Stimulated activated CD8-positive, alpha-beta memory T cell treated with anti-CD3 and anti-CD28 coated beads, Interleukin-7, amount 100 ng/mL, for 1 hour (primary cell): ENCODE measurements at places on chromosomes 1 and 21.

DNA sequence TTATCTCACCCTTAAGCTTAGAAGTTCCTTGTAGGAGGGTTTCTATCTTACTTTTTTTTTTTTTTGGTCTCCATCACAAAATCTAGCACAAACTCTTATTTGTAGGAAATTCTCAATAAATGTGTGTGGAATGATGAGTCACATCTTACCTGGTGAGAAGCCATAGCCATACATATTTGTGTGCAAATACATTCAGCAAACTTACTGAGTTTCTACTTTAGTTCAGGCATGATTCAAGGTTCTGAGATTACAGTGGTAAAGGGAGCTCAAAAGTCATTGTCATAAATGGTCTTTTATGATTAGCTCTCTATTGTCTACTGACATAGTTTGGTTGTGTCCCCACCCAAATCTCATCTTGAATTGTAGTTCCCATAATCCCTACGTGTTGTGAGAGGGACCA is 193.1 kb upstream of the UBE2U start:
- no peak for DNase-seq

- DNase-seq, result no peak
Measured at GRCh38 chr1:184563308-184563707, 176.5 kb downstream of the C1orf21 start.

GRCh38 chr1:93344484-93344883 is 1.2 kb upstream of the DR1 start:
- no peak for DNase-seq

DNA sequence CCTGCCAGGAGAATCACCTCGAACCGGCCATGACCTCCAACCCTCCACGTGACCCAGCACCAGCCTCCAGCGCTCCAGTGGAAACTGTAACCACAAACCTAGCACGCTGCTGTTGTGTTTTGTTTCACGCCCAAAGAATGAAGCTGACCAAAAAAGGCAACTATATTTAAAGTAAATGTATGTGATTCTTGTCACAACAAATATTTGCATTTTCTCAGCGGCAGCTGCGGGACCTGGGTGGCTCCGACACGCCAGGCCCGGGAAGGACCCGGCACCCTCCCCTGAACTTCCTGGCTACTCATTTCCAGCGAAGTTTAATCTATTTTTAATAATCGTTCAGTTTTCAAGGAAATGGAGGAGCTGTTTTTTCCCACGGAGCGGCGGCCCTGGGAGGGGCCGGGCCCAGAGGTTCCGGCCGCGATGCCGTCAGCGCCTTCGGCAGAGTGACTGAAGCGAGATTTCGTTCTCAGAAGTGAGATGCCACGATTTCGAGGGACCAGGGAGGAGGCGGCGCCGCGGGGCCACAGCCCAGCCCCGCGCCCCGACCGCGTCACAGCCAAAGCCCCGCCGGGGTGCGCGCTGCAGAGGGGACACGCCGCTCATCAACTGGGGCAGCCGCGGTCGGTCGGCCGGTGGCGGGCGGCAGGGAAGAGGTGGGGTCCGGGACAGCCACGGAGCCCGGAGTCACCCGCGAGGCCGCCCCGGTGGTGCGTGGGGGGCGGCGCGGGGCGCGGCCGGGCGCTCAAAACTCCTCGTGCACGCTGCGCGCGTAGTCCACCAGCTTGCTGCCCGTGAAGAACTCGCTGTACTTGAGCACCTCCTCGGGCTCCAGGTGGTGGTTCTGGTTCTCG is 3.0 kb upstream of the TNFRSF4 start:
- no peak for DNase-seq

DNA sequence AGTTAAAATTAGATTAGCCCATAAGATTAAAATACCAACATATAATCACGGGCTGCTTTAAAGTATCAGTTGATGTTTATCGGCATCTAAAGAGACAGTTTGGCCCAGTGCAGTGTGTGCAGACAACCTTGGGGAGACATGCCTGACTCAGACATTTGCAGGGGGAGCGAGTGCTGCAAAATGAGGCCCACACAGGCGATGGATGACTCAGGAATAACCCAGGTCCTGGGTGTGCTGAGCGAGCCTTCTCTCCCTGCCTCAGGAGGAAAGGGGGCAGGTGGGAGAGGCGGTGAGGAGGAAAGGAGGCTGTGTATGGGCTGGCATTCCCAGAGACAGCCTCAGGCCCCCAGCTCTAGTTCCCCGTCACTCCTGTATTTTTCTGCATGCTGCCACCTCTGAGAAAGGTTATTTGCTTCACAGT is 9.0 kb downstream of the SLC9A1 start:
- DNase-seq, result no peak

DNA sequence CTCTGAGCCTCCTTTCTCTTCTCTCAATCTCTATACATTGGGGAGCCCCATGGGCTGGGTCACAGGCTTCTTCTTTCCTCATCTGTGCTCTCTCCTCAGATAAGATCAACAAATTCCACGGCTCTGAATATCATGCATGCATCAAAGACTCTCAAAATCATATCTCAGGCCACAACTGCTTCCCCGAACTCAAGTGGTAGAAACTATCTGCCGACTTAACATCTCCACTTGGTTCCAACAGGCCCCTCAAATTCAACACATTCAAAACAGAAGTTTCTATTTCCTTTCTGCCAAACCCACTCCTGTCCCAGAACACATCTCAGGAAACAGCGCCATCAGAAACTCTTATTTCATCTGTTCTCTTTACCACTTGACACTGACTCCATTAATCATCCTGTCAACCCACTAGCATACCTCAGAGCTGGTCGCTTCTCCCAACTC is 16.7 kb downstream of the DDX59 start:
- no peak for DNase-seq

GRCh38 chr1:227092069-227092468 is 152.0 kb downstream of the COQ8A start:
- no peak for DNase-seq

DNA sequence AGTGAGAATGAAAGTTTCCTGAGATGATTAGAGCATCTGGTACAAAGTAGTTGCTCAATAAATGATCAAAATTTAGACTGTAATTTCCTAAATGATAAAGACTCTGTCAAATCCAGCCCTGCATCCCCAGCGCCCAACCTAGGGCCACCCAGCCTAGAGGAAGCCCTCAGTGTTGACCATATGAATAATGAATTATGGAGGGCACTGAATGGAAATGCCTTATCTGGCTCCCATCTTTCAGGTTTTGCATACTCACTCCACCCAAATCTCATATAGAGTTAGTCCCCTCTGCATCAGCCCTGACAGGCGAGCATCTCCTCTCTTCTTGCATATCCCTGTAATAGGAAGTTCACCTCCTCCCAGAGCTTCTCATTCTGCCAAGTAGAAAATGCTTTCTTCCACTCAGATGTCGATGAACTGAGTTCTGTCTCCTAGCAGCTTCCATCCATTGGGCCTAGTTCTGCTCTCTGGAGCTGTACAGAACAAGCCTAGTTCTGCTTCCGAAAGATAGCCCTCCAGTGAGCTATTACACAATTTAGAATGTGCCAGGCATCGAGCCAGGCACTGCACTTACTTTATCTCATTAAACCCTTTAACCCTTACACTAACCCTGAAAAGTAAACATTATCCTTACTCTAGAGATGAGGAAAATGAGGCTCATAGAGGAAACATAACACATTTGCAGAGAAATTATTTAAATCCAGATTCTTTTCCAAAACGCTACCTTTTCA is 20.9 kb downstream of the COA7 start:
- DNase-seq, result no peak

- DNase-seq, result no peak
Measured at GRCh38 chr21:44708213-44708865, 3.0 kb downstream of the TSPEAR start.

- DNase-seq, result no peak
Measured at GRCh38 chr1:1788646-1789431, 10.6 kb upstream of the NADK start.

- no peak for DNase-seq
Measured at GRCh38 chr1:2348346-2349325, 42.7 kb downstream of the MORN1 start.

DNA sequence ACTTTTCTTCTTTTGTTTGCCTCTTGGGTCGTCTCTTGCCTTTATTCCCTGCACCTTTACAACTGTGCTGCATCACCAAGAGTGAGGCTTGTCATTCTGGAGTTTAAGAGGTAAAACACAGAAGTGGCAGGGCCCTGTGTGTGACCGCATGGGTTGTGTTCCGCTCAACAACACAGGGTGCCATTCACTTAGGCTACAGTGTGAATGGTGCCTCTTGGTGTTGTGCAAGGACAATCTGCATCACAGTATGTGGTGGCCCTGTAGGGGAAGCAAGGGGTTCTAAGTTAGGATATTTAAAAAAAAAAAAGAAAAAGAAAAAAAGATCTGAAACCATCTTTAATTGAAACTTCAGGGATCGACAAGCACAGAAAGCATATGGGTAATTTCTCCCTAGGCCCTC is 38.2 kb downstream of the BRINP2 start:
- no peak for DNase-seq

DNA sequence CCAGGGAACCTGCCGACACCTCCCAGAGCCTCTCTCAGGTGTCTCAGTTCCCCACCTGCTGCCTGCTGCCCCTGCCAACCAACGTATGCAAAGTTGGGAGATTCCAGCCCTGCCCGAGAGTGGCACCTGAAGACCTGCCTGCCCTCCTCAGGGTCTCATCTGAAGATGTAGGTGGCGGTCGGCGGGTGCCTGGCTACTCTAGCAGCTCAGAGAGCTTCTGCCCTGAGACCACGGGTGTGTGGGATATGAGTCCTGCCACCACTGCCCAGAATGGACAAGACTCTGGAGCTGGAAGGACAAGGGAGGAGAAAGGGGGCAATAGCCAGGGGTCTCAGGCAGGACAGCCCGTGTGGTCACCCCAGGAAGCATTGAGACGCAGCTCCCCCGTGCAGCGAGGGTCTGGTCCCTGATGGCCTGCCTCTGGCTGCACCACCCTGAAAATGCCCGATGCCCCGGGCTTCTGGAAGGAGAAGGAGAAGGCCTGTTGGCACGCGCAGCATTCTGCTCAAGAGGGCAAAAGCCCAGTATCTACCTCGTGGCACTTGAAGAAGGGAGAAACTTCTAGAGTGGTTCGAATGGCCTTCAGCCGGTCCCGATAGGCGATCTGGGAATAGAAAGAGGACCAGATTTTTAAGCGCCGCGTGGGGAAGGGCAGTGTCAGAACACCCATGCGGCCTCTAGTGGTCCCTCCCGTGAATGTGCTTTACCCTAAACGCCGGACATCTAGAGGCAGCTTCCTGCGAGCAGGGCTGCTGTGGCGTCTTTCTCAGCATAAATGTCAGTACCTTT is 88.8 kb downstream of the STUM start:
- DNase-seq, result no peak

DNA sequence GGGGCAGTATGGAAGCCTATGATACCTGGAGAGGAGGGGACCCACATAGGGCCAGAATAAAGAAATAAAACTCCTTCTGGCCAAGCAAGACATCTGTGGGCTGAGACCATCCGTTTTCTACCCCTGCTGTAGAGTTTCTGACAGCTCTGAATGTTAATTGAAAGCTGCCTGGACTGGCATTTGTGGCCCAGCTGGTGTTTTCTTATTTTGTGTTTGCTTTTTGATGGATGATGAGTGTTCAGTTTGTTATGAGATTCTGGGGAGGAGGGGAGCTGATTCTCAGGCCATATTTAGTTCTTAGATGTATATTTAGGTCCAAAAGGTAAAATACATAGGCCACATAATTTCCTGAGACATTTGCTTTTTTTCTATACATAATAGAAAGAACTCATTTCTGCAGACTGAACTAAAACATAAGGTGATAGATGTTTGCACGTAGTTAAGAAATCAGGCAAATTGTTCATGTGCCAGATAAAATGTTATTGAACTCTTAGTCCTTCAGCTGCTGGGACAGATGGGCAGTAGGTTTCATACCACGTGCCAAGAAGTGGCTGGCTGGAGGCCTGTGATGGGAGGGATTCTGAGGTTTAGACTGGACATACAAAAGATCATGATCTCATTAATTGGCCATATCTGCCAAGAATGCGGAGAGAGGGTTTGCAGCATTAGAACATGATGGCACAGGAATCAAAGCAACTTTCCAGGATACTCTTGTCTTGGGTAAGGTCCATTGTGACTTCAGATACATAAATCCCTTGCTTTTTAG is 54.1 kb downstream of the DSCAM start:
- no peak for DNase-seq
